Activated CD8-positive, alpha-beta T cell treated with anti-CD3 and anti-CD28 coated beads, Interleukin-2, amount 10 ng/mL, durations not matched to agents 7 days and 5 days (primary cell): ENCODE measurements at places on chromosomes 3 and 15. TPM values are rescaled to one million over a fixed set of nuclear protein-coding genes. Genes with fewer than 3 reads are reported as not detected.

- no peak for DNase-seq
These were observed 52.6 kb downstream of the BTD start for GRCh38 chr3:15654127-15654526.

GRCh38 chr3:71254281-71255057, 329.1 kb downstream of the FOXP1 start:
- no peak for DNase-seq

DNA sequence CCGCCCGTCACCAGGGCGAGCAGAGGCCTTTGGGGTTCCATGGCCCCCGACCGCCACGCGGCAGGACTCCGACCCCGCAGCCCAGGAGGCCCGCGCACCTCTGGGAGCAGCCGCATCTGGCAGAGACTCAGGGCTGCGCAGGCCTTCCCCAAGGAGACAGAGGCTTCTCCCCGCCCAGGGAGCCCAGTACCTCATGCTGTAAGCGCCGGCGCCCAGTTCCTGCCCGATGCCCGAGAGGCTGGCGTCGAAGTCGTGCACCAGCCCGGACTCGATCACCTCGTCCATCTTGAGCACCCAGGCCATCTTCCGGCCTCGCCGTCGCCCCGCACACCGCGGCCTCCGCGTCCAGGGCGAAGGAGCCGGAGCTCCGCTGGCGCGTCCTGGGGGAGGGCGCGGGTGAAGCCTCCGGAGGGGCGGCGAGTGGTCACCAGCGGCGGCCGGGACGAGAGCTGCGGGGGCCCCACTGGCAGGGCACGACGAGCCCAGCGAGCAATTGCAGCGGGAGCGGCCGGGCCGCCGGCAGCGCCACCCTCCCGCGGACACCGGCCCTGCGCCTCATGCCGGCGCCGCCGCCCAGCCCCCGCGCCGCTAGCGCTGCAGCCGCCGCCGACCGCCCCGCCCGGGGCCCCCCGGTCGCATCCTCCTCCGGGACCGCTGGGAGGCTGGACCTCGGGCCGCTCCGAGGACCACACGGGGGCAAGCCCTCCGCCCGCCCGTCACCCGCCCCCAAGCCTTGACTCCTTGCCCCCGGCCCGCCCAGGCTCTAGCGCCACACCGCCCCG, 468 bp downstream of the UBP1 start:
- DNase-seq: peak; percentile 66

- DNase-seq: peak; percentile 62
These were observed 4.8 kb upstream of the CSK start for GRCh38 chr15:74776821-74777768.

ZPLD1 gene
- not detected for total RNA-seq

NRROS gene
- 37.5 TPM for total RNA-seq

UCN2 gene
- not detected for total RNA-seq
